ENCODE measurements at places on chromosomes 6 and 20. TPM values are rescaled to one million over a fixed set of nuclear protein-coding genes. Genes with fewer than 3 reads are reported as not detected.
A peak's percentile ranks its signal among the peaks of the same experiment; 100 is the strongest.

Gene SIM1
- total RNA-seq = not detected

GRCh38 chr6:9933677-9934076, 481.2 kb downstream of the TFAP2A start:
- DNase-seq = no peak

Gene SLC12A5
- total RNA-seq = 0.96 TPM

Gene VWA7
- total RNA-seq = 0.36 TPM

DNA sequence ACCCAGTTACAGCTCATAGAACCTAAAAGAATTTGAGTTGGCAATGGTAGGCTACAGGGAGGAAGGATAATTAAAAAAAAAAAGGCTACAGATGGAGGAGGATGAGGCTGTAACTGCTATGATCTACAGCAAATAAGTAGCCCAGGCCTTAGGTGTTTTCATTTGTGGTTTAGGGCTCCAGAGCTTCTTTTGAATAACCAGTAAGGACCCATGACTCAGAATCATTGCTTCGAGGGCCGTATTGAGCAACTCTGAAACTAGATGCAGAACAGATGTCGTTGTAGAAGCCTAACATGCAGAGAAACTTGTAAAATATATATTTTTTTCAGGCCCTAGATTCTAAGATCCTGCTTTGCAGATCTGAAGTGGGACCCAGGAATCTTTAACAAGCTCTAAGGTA, 19.0 kb upstream of the ASIP start:
- DNase-seq = peak; percentile 100

DNA sequence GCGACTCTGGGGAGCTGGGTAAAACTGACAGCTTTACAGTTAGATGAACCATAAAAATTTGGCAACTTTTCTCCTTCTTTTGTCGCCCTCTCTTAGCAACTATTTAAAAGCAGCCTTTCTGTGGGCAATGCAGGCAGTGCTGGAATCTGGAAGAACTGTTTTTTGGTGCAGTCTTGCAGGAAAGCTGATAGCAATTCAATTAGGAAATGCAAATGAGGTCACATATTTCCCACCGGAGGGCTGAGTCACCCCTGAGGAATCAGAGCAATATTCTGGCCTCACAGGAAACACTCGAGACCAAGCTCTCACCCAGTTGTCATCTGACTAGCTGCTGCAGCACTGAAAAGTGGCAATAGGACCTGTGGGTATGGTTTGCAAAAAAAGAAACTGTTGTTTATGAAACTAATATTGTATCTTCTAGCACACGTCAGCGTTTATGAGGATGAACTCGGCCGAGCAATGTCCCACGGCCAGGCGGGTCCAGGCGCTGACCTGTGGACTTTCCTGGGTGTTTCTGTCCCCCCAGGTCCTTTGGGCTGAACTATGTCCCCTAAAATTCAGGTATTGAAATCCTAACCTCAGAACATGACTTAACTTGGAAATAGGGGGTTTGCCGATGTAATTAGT, 312.3 kb downstream of the TAF4 start:
- peak; percentile 21 for DNase-seq

GRCh38 chr20:17317341-17317740, 90.5 kb downstream of the PCSK2 start:
- no peak for DNase-seq

Gene CCR6
- not detected for total RNA-seq

Gene LY6G5B
- total RNA-seq = 0.36 TPM

- no peak for DNase-seq
Observed at GRCh38 chr6:127811900-127812570, 88.8 kb downstream of the THEMIS start.

Gene RIMS4
- total RNA-seq = not detected

DNA sequence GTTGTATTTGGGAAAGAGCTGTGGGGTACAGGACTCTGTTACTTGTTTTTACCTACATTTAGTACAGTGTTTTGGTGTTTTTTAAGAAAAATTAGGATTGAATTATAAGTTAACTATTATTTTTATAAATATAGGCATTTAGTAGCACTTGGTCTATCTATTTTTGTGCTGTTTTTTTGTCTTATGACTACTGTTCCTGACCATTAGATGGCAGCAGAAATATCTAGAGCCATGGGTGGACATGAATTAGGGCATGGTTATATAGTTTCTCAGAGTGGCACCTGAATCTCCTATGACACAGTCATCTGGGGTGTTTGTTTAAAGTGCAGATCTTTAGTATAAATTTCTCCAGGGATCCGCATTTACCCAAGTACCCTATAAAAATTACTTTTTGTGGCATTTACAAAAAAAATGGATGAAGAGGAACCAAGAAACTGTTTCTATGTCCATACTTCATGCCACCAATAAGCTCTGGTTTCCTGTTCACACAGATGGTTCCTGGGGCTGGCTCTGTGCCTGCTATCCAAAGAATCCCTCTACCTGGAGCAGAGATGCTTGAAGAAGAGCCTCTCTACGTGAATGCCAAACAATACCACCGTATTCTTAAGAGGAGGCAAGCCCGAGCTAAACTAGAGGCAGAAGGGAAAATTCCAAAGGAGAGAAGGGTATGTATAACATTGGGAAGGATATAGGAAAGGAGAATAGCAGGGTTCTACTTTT, 19.8 kb downstream of the NFYA start:
- peak; percentile 20 for DNase-seq

DNA sequence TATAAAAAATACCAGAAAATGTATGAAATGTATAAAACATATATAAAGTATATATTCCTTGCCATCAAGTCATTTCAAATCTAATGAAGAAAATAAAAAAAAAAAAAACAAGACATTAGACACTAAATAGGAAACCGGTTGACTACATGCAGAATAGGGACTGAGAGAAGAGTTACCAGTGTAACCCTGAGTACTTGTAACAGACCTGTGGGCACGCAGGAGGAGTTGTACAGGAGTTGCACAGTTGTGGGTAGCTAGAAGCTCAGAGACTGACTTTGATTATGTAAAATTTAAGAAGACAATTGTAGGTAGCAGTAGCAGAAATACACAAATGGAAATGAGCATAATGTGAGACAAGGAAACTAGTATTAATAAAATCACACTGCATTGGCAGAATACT, 112.4 kb upstream of the DST start:
- DNase-seq = no peak

- DNase-seq = no peak
Observed at GRCh38 chr6:7157752-7158616, 50.2 kb downstream of the RREB1 start.

Gene PRKN
- total RNA-seq = not detected

Gene BLCAP
- total RNA-seq = 57.5 TPM

DNA sequence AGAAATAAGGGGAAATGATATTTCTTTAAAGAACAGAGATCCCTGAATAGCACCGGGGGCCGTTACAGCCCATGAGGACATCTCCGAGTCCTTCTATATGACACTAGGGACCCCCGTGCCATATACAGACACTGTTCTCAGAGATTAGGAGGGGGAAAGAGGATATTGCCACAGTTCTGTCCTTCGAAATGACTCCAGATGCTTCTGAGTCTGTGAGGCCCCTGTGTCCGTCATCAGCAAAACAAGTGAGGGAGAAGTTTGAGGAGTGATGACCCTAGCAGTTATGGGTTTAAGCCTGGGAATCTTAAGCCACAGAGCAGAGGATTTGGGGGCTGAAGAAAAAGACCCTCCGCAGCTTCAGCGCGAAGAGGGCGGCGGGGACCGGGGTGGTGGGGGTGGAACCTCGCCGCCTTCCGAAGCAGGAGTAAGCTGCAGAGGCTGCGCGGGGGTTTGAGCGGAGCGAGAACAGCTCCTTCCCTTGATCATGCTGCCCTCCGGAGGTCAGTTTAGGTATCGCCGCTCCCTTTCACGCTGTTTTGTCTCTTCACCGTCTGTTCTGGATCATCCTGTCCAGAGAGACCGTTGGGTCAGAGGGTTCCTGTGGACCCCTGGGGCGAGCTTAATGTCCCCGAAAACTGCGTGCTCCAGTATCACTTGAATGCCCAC, 23.6 kb downstream of the VPS52 start:
- peak; percentile 81 for DNase-seq

DNA sequence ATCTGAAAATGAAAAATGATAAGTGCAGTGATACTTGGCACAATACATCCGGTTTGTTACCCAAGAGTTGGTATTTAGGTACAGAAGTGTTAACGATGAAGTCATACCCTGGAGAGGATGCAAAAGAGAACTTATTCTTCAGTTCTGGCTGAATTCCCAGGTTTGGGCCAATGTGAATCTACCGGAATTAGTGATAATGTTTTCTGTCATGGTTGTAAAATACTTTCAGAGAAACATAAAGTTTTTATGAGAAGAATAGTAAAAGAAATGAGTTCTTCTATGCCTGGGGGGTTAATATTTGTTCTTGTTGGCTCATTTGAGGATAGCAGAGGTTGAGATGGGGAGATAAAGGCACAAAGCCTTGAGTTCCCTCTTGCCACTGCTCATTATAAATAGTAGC, 509.9 kb upstream of the POU3F2 start:
- DNase-seq = no peak

Gene PCED1A
- total RNA-seq = 31.5 TPM

Gene PTGIS
- total RNA-seq = 0.24 TPM

- no peak for DNase-seq
Observed at GRCh38 chr6:157254538-157254937, 68.8 kb downstream of the TMEM242 start.

DNA sequence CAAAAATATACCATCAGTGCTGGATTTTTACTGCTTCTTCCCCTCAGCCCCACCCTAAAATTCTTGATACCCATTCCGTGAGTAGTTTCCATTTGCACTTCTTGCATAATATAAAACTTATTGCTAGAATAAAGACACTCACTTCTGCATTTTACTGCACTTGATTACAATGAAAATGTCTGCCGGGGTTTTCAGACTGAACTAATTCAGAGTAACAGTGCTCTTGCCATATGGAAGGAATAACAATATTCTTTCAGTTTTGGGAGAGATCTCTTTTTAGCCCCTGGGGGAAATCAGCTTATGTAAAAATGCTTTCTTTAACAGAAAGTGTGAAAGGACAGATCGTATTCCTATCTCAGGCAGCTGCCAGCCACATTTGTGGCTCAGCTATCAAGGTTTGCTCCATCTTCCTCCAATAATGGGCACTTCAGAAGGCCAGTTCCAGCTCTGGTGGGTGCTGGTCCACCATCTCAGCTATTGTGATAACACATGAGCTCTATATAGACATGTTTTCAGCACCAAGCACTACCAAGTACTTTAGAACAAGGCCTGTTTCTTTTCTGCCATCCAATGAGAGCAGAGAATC, 8.9 kb downstream of the SMLR1 start:
- DNase-seq = no peak
